OCI-M1 (cell line): ENCODE measurements at places on chromosomes 4 and X.

GRCh38 chr4:3215256-3215655 lies 33.7 kb upstream of the MSANTD1 start:
- DNase-seq: no peak

- no peak for DNase-seq
Measured at GRCh38 chr4:107688421-107688820, 31.6 kb downstream of the PAPSS1 start.

GRCh38 chr4:22678940-22679854 lies 13.5 kb upstream of the GBA3 start:
- peak; percentile 5 for DNase-seq

DNA sequence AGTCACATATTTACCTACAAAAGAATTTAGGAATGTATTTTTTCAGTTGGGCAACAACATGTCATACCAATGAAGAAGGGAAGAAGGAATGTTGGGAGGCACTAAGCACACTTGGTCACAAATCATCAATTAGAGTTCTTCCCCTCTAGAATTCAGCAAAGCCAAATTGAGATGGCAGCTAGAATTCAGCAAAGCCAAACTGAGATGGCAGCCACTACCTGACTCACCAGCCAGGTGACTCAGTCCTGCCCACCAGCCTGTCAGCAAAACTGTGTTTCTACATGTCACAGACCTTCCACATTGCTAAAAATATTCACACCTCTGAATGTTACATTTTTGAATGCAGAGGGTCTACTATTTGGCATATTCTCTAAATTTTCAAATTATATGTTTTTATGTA lies 63.2 kb upstream of the NOCT start:
- DNase-seq: no peak

- no peak for DNase-seq
Measured at GRCh38 chrX:9903146-9903545, 64.0 kb upstream of the CLDN34 start.

- no peak for DNase-seq
Measured at GRCh38 chr4:15240764-15241163, 187.1 kb upstream of the C1QTNF7 start.

DNA sequence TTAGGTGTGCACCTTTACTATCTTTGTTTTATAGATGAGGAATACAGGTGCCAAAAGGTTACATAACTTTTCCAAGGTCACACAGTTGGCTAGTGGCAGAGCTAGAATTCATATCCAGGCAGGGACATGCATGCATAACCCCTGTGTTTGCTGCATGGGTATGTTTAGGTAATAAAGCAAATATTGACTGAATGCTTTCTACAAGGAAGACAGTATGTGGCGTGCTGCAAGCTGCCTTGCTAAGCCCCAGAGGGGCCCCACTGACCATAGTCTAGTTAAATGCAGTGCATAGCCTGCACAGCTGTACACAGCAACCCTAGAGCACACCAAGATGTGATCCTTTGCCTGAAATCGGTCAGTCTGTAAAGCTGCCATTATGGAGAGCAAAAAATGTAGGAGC lies 320.5 kb upstream of the IGFBP7 start:
- DNase-seq: no peak

DNA sequence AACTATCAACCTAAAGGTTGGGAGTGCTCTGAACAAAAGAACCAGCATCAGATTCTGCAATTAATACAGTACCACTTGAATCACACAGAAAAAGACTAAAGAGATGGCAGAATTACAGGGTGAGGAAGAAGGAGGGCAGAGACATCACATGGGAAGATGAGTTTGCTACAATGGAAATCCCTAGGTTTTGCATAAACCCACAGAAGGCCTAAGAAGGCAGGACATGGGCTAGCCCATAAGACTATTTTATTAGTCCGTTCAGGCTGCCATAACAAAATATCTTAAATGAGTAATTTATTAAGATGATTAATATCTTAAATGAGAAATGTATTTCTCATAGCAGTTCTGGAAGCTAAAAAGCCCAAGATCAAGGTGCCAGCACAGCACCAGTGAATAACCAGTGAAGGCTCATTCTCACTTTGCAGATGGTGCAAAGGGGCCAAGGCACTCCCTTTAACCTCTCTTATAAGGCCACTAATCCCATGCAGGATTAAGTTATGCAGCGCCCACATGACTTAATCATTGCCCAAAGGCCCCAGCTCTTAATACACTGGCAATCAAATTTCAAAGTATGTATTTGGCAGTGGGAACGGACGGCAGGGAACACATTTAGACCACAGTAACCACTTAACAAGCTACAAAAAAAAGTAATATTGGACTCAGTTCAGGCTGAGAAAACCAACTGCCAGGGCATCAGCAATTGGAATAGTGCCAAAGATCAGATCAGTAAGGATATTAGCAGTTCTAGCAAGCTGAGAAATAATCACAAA lies 47.6 kb upstream of the NEUROG2 start:
- DNase-seq: no peak

DNA sequence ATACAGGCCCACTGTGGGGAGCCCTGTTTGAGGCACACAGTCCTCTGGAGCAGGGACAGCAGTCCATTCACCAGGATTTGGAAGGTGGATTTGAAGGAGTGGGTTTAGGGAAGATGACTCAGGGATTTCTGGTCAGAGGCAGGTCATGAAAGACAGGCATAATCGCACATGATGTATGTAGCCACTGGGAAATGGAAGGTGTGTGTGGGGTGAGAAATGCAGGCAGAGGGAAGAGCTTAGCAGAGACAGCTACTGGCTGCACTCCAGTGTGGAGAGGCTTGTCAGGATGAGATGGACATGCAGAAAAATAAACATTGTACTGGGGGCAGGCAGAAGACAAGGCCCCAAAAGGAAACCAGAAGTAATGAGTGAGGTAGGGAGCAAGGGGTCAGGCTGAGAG lies 85.2 kb upstream of the STS start:
- DNase-seq: no peak

DNA sequence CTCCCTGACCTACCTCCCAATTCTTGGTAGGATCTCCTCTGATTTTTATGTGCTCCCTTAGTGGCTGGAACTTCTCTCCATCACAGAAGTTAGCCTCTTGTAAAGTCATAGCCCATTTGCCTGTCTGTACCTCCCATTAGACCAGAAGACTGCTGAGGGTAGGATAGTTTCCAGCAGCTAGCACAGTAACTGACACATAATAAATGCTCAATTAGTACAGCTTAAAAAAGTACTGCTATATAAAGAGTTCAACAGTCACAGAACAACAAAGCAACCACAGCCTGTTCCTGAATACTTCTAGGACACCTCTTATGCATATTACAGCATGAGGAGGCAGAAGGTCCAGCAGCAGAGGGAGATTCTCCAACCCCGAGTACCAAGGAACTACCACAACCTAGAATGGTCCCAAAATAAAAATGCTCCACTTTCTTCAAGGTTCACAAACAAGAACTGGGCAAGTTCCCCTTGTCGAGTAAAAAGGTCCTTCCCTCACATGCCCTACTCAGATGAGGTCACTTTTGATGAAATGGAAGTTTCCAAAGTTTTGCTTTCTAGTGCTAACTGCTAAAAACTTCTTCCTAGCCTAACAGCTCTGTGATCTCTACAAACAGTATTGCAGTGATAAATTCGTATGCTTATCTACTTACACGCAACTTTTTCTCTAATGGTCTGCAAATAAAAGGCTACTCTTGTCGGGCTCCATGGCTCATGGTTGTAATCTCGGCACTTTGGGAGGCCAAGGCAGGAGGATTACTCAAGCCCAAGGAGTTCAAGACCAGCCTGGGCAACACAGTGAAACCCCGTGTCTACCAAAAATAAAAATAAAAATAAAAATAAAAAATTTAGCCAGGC lies 12.8 kb downstream of the MECP2 start:
- no peak for DNase-seq

- DNase-seq: peak; percentile 36
Measured at GRCh38 chrX:38868941-38869401, 67.7 kb downstream of the MID1IP1 start.

DNA sequence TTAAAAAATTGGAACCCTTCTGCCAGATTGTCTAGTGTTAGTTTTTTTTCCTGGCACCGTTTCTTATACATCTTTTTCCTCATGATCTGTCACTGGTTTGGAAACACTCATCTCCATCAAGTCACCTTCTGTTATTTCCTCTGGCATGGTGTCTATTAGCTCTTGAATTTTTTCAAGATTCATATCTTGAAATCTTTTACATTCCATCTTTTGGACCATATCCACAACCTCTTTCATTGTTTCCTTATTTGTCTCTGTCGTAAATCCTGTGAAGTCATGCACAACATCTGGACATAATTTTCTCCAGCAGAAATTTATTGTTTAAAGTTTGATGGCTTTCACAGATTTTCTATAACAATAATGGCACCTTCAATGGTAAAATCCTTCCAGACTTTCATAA lies 10.2 kb upstream of the TMEM185A start:
- DNase-seq: no peak

DNA sequence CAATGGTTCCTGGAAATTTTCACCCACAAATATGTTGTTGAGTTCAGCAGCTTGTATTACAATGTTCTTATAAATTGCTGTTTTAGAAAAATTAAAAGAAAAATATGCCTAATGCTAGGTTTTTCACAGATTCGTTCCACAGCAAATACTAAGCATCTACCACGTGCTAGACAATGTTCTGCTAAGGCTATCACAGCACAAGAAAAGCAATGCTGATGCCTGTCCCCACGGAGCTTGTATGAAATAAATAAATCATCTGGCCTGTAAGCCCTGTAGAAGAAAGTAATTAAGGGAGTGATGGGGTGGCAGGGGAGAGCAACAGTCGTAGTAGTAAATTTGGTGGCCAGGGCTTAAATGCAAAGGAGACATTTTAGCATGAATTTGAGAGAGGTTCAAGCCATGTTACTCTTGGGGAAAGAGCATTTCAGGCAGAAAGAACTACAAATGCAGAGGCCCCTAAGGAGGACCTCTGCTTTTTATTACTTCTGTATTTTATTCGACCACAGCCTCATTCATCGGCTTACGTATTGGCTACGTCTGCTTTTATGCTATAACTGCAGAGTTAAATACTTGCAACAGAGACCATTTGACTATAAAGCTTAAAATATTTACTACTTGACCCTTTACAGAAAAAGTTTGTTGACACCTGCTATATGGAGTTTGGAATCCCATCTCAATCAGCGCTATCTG lies 36.3 kb downstream of the ARAP2 start:
- DNase-seq: no peak

DNA sequence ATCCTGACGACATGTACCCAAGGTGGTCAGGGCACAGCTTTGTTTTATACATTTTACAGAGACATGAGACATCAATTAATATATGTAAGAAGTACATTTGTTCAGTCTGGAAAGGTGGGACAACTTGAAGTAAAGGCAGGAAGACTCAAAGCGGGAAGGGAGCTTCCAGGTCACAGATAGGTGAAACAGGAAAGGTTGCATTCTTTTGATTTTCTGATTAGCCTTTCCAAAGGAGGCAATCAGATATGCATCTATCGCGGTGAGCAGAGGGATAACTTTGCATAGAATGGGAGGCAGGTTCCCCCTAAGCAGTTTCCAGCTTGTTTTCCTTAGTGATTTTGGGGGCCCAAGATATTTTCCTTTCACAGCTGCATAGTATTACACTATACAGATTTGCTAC lies 358.4 kb downstream of the GLUD2 start:
- DNase-seq: no peak

DNA sequence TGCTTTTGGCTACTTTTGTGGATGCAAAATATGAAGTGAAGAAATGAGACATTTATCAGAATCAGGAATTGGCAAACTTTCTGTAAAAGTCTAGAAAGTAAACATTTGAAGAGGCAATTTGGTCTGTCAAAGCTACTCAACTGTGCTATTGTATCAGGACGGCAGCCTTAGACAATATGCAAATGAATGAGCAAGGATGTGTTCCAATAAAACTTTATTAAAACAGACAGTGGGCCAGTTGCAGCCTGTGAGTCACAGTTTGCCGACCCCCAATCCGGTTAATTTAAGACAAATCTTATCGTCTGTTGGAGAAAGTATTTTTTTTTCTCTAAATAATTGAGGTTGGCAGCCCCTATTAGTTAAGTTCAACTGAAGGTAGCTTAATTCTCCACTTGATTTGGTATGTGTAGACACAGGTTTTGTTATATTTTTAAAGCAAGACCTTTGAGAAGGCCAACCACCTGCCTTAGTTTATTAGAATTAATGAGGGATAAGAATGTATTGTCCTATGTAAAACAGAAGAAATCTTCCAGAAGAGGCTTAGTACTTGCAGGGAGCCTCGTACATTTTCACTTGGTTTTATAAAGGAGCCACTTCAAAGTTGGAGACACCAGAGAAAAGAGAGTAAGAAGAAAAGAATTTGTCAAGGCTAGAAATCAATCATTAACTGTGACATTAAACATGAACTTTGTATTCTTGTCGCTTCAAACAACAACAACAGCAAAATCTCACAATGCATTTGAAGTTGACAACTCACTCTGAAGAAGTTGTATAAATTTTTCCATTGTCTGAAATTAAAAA lies 81.6 kb upstream of the FAT1 start:
- no peak for DNase-seq

DNA sequence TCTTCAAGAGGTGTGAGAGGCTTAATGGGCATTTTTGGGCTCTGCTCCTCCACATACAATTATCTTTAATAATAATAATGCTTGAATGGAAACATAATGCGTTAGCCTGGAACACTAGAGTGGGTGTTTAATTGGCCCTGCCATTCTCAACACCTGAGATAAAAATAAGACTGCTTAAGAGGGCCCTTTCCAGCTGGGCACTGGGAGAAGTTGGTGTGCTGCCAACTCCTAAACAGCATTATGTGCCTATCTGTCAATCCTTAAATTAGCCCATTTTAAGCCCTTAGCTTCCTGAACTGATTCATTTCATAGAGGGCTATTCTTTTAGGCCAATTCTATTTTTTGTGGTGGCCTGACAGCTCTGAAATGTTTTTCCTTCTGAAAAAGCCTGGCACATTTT lies 211.1 kb upstream of the ZIC3 start:
- no peak for DNase-seq

- peak; percentile 57 for DNase-seq
Measured at GRCh38 chr4:19924761-19925160, 326.9 kb upstream of the SLIT2 start.

- DNase-seq: no peak
Measured at GRCh38 chr4:61277785-61278760, 77.9 kb downstream of the ADGRL3 start.

- DNase-seq: no peak
Measured at GRCh38 chr4:56311299-56311975, 75.9 kb downstream of the AASDH start.

- DNase-seq: peak; percentile 73
Measured at GRCh38 chr4:186587416-186588018, 32.1 kb upstream of the MTNR1A start.

DNA sequence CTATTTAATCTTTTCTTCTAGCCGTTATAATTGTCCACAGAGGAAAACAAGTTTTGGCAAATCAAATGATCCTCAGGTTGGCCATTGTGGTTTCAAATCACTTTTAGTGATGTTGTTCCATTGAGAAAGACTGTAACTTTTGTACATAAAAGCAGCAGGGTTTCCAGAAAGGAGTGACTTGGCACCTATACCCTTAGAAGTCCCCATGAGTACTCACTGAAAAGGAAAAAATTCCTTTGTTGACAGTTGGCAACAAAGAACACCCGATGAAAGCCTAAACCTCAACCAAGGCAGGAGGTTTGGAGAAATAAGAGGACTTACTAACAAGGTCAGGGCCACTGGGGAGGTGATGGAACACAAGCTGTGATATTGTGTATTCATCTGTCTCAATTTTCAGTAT lies 474.4 kb downstream of the RAPGEF2 start:
- no peak for DNase-seq

- no peak for DNase-seq
Measured at GRCh38 chr4:14441561-14441960, 560.7 kb upstream of the CPEB2 start.
